ENCODE measurements at places on chromosomes 6 and 20. TPM values are rescaled to one million over a fixed set of nuclear protein-coding genes. Genes with fewer than 3 reads are reported as not detected.
A peak's percentile ranks its signal among the peaks of the same experiment; 100 is the strongest.

GRCh38 chr6:52546192-52546591 is 30.7 kb downstream of the TRAM2 start:
- no peak for DNase-seq

DNA sequence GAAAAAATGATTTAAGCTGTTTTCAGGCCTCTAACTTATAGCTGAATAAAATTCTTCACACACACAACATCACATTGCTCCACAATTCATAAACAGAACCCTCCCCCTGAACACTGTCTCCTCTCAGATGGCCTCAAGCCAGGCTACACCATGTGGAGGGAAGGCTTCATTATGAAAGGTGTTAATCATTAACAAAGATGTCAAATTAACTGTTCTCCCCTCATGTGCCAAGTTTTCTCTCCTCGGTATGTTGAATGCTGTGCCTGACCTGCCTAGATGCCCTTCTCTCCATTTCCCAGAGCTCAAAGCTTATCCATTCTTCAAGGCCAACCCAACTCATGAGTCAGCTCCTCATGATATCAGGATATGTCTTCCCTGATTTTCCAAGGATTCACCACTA is 210.4 kb downstream of the GMDS start:
- no peak for DNase-seq

- peak; percentile 31 for DNase-seq
Measured at GRCh38 chr6:105616521-105616920, 213.6 kb upstream of the PREP start.

GRCh38 chr6:135801755-135802465 is 49.6 kb upstream of the PDE7B start:
- DNase-seq: no peak

GRCh38 chr20:51738877-51739447 is 29.2 kb downstream of the ATP9A start:
- DNase-seq: peak; percentile 39

GRCh38 chr20:43448748-43449535 is 8.8 kb upstream of the SRSF6 start:
- peak; percentile 65 for DNase-seq

- no peak for DNase-seq
Measured at GRCh38 chr20:38150335-38151170, 14.5 kb downstream of the TGM2 start.

DNA sequence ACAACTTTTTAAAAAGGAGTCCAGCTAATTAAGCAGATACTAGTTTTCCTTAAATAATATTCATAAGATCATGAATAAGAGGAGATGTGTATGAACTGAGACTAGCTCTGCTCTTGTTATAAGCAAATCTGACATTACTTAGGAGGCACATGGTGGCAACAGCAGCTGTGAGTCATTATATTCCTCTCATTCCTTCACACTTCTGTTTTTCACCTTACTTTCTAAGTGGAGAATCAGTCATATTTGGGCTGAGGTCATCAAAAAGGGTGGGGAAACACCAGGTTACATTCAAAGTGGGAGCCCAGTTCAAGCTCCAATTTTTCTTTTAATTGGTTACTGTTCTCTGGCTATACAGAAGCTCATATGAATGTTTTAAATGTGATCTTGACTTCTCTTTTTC is 6.0 kb upstream of the RIPPLY2 start:
- DNase-seq: no peak

- no peak for DNase-seq
Measured at GRCh38 chr20:54407459-54407858, 67.9 kb upstream of the DOK5 start.

DNA sequence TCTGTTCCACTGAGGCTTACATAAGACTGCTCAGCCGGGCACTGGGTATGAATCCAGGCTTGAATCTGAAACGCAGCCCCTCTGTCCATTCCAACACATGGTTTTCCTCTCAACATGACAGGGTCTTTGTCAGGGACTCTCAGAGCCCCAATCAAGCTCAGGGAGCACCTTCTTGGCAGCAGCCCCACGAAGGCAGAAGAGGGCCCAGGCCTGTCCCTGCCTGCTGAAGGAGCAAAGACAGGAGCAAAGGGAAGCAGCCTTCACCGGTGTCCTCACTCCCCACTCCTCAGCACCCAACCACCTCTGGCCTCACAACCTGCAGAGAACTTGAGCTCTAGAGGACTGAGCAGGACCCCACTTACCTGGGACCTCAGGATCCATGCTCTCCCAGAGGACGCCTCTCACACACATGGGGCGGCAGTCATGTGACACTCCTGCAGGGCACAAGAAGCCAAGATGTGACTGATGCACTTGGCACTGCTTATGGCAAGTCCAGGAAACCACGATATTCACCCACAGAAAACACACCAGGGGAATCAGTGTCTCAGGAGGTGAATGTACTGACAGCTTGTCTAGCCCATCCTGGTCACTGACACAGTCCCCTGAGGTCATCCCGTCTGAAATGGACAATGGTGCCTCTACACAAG is 4.3 kb downstream of the SNHG17 start:
- DNase-seq: peak; percentile 62

DNA sequence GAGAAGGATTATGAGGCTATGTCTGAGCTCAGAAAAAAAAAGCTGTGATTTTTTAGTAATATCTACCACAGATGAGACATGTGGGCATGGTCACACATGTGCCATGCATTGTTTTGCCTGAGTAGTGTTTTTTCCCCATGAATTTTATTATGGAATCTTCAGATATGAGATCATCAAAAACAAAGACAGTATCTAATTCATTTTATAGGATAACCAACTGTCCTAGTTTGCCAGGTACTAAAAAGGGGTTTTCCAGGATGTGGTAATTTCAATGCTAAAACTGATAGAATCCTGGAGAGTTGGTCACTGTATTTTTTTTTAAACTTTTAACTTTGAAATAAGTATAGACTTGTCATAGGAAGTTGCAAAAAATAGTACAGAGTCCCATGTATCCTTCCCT is 127.4 kb upstream of the MAP3K7 start:
- DNase-seq: no peak

GRCh38 chr6:36844232-36845170 is 5.3 kb upstream of the CPNE5 start:
- no peak for DNase-seq

DNA sequence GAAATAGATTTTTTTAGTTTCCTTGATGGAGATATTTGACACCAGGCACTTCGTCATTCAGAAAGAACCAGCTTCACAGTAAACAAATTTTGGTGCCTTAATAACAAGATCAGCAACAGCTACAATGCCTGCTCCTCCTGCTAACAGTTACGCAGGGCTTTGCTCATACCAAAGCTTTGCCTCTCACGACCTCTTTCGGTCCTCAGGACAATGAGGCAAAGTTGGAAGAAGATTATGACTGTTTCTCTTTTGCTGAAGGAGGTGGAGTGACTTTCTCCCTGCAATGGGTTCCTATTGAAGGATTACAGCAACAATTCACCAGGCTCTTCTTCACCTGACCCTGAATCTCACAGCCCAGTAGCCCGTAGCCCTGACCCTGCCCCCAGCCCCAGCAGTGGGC is 440.1 kb downstream of the PREX1 start:
- no peak for DNase-seq

DNA sequence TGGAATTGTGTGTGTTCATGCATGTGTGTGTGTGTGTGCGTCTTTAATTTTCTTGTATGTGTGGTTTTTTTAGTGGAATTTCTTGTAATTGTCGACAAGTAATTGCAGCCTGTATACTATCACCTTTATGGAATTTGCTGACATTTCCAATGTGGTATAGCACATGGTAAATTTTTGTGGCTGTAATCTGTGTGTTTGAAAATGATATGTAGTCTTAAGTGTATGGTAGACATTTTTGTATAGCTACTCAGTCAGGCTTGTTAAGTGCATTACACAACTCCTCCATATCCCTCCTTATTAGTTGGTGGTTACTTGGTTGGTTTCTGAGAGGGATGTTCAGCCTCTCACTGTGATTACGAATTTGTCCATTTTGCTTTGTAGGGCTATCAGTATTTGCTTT is 384.5 kb upstream of the HSF2 start:
- no peak for DNase-seq

DNA sequence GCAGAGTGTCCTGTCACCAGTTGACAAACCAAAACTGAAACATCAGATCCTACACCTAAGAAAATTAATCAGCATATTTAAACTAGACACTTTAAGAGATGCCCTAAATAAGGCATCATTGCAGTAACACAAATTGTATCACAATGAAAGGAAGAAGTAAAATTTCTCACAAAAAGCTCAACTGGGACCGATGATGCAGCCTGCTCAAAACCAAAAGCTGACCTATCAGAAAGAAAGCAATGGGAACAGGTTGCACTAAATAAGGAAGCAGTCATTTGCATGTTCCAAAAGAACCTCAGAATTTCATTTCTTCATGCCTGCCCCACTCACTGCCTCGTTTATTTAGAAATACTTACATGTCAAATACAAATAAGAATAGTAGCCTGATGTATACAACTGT is 12.1 kb downstream of the HIVEP2 start:
- DNase-seq: no peak

DNA sequence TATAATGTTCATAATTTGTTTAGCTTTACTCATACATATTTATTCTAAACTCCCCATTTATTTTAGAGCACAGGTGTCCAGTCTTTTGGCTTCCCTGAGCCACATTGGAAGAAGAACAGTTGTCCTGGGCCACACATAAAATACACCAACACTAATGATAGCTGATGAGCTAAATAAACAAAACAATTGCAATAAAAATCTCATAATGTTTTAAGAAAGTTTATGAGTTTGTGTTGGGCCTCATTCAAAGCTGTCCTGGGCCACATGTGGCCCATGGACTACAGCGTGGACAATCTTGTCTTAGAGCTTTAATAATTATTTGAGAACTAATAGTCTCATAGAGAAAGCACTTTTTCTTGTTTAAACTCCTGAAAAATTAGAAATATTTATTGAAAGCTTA is 131.3 kb downstream of the MYO6 start:
- no peak for DNase-seq

DNA sequence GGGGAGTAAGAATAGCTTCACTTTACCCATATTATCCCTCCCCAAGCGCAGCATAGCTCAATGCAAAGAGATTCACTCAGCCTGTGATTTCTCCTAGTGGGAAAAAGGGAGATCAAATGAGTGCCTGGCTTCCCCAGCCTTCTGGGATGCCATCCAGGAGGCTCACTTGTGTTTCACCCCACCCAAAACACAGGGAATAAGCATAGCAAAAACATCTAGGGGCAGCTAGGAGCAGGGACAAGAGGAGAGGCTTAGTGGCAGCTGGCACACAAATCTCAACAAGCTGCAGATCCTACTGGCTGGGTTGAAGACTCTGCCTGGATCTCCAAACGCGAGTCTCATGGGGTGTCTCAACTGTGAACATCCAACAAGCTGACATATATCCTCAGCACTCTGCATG is 715.8 kb downstream of the RNF144B start:
- DNase-seq: no peak

DNA sequence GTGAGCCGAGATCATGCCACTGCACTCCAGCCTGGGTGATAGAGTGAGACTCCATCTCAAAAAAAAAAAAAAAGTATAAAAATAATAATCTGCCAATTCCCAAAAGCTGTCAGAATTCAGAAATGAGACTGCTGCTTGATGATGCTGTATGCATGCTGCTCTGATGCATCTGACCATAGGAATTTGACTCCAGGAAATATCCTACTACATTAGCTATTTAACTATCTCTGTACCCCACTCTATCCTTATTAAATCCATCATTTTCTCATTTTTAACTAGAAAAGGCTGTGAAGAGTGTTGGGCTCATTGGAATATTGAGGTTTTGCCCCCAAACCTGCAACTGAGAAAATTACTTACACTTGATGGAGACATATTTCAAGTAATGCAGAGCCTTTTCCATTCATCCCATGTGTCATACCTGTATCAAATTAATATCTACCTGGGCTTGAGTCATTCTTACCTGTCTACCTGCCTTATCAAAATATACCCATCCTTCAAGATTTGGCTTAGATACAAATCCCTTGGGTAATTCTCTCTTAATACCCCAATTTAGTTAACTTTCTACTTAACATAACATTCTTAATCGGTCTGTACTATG is 135.2 kb upstream of the PREP start:
- no peak for DNase-seq

DNA sequence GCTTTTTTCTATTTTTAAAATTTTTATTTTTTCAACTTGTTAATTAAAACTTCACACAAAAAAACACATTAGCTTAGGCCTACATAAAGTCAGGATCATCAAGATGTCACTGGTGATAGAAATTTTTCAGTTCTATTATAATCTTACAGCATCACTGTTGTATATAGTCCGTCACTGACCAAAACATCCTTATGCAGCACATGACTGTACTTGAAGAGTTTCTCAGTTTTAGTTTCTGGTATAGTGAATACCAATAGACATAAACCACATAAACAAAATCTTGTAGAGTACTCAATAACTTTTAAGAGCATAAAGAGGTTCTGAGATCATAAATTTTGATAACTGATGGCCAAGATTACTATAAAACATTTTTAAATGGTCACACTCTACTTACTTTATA is 71.8 kb downstream of the ASCC3 start:
- no peak for DNase-seq

DNA sequence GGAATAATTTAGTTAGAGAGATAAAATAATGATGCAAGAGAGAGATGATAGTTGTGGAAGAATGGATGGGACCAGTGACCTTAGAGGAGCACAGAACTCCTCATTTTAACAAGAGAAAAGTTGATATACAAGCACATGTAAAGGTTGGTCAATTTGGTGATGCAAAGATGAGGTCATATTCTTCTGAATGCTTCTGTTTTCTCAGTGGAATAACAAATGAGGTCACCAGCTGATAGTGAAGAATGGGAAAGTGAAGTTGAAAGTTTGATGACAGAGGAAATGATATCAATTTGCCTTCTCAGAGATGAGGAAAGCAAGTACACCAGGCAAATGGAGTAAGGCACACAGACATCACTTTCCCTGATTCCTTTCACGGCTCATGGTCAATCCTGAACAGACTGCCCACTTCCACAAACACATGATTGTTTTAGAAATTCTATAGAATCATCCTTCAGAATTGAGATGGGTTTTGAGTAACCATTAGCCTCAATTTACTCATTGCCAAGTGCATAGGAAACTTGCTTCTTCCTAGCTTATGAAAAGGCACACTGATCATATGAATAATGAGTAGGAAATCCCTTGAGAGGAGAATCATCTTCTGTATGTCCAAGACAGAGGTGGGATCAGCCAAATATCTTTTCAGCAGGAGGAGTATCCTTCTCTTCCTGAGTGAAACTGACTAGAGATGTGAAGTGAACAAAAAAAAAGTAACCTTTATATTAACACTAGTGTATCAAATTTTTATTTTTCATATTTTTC is 82.4 kb upstream of the TCF21 start:
- DNase-seq: no peak

GRCh38 chr20:1801225-1801928 is 93.8 kb upstream of the SIRPA start:
- DNase-seq: no peak

- DNase-seq: no peak
Measured at GRCh38 chr20:62802026-62802712, 2.5 kb upstream of the OGFR start.

- no peak for DNase-seq
Measured at GRCh38 chr20:44543358-44543757, 21.5 kb upstream of the SERINC3 start.

- peak; percentile 42 for DNase-seq
Measured at GRCh38 chr20:36214684-36215256, 21.5 kb upstream of the AAR2 start.

Gene CLIC1
- total RNA-seq: 1,715 TPM

Gene COX4I2
- total RNA-seq: not detected

Gene EPPIN
- not detected for total RNA-seq

Gene SPATA25
- total RNA-seq: 0.52 TPM

Gene SLC22A1
- total RNA-seq: not detected

Gene BPI
- total RNA-seq: 0.91 TPM

Gene RSPH4A
- not detected for total RNA-seq

Gene IFNGR1
- 87.3 TPM for total RNA-seq

Gene PPT2
- 11.3 TPM for total RNA-seq

Data from M059J (cell line).